ENCODE measurements at places on chromosomes 1 and 21.
A peak's percentile ranks its signal among the peaks of the same experiment; 100 is the strongest.

- no peak for DNase-seq
Measured at GRCh38 chr1:89527256-89527655, 2.6 kb downstream of the LRRC8B start.

- no peak for DNase-seq
Measured at GRCh38 chr1:179183857-179184256, 45.6 kb downstream of the ABL2 start.

- no peak for DNase-seq
Measured at GRCh38 chr1:152879559-152880198, 1.6 kb downstream of the SMCP start.

DNA sequence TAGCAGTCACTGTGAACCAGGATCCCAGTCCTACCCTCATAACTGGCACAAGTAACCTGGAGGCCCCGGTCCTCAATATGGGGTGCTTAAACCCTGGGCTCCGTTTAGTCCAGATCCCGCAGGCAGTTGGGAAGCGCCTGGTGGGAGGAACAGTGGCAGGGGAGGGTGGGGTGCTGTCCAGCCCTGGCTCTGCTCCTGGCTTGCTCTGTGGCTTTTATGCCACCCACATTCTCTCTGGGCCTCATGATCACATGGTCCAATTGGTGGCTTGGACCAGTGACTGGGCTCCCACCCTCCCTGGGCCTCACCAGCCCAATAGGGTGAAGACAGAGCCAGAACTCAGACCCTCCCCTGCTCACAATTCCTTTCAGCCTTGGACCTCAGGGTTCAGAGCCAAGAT is 2.9 kb downstream of the CD164L2 start:
- DNase-seq: no peak

- DNase-seq: peak; percentile 30
Measured at GRCh38 chr1:6488602-6489382, 2.7 kb downstream of the PLEKHG5 start.

DNA sequence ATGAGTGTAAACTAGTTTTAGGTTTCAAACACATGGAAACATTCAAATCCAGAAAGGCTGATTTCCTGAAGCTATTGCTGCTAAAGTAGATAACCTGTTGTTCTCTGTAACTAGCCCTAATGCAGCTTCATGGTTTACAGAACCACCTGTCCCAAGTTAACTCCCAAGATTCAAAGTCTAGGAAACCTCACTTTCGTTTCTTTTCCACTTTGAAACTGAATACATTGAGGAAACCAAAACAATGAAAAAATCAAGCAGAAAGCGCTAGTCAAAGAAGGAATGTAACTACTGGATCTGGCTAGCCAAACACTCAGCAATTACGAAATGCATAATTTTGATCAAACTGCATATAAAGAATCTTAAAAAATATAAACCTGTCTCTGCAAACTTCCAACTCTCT is 17.8 kb downstream of the SLC16A1 start:
- DNase-seq: no peak

DNA sequence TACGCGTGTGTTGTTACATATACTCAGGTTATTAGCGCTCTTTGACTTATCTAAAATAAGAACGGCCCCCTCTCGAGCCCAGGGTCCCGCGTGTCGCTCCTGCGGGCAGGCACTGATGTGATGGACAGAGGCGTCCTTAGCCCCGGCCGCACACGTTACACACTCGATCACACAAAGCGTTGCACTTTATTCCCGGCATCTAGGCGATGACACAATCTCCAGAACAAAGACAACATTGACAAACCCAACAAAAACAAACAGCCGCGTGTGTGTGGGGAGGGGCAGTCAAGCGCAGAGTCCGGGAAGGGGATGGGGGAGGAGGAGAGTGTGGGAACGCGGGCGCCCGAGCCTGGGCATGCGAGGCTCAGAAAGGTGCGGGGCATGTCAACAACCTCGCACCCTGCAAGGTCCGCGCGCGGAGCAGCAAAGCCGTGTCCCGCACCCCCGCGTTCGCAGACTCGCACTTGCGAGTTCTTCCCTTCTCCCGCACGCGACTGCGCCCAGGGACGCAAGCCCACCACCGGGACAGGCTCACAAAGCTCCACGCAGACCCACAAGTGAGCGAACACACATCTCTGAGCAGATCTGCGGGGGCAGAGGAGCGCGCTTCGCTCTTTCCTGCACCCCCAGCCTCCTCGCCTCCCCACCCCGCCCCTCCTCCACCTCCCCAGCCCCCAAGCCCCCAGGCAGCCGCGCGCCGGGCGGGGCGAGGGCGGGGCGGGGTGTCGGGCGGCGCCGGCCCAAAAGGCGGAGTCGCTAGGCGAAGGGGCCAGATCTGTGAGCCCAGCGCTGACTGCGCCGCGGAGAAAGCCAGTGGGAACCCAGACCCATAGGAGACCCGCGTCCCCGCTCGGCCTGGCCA is at the start of gene EFNA1:
Gene EFNA1, plus strand, starts transcription at position 772 of the 862 bp plus-strand sequence. CDS start 102 bp downstream, outside the sequence.
- DNase-seq: peak; percentile 71

Measured in BE2C (cell line).